ENCODE measurements at places on chromosomes 13 and 19.
A peak's percentile ranks its signal among the peaks of the same experiment; 100 is the strongest.

- no peak for DNase-seq
These were observed 78.9 kb upstream of the ZNF91 start for GRCh38 chr19:23474172-23474571.

DNA sequence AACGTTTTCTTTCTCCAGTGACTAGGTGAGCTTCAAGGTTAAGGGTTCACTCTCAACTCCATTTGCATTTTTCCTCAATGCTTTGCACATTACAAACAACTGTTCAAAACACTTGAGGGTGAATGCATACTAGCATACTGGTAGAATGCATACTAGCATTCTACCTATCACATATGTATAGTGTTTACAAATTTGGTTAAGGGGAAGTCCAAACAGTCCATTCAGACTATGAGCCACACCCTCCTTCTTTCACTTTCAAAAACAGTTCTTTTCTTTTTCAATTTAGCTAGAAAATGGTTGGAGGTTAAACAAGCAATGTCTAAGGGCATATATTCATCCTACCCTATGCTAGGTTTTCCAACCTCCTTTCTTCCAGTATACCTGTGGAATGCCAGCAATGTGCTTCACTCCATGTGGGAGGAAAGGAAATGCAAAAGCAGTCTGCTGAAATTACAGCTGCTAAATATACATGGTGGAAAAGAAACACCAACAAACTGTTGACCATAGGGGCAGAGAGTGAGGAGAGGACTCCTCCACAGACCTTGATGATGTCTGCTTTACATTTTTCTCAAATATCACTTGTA, 102.6 kb downstream of the DOCK9 start:
- no peak for DNase-seq

DNA sequence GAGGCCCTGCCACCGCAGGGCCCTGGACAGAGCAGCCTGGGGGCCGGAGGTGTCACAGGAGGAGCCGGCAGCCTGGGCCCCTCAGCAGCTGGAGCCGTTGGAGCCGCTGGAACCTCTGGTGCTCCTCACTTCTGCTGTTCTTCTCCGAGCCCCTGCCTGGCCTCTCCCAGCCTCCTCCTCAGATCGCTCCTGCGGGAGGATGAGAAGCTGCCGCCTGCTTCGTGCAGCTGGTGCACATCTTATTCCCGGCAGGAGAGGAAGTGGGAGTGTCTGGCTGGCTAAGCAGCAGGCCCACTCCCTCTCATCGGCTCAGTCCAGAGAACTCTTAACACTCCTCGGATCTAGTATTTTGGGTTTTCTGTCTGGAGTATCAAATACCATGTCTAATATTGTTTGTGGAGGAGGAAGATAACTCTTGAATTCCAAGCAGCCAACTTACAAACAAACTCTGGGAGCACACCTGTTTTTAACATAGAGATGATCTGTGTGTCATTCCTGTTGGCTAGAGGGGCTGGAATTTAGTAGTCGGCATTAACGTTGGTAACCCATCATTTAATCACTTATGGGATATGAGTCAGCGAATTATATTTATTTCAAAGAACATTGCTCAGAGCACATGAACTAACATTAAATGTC, 37.1 kb upstream of the RNF113B start:
- no peak for DNase-seq

- DNase-seq = no peak
These were observed 157.9 kb downstream of the COL4A1 start for GRCh38 chr13:110149036-110149435.

GRCh38 chr13:63274772-63275171, 1859.1 kb upstream of the PCDH20 start:
- no peak for DNase-seq

GRCh38 chr19:6534451-6535093, 3.7 kb downstream of the TNFSF9 start:
- no peak for DNase-seq

- no peak for DNase-seq
These were observed 1.7 kb downstream of the KLK4 start for GRCh38 chr19:50909240-50910070.

DNA sequence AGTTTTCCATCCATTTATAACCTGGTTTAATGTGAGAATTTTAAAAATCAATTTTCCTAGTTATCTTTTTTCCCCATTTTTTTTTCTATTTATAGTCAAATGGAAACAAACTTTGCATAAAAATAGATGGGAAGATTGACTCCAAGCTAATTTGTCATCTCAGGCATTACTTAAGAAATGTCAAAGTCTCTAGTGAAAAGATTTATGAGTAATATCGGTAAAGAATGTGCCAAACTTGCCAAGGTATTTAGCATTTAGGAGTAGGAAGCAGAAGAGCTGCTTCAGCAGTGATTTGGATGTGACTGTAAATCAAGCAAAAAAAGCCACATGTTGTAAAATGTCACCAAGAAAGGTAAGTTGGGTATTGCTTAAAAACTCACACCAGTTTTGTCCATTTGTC, 108.6 kb downstream of the LACC1 start:
- DNase-seq = no peak

GRCh38 chr13:93151277-93151676, 75.3 kb upstream of the GPC6 start:
- DNase-seq = no peak

DNA sequence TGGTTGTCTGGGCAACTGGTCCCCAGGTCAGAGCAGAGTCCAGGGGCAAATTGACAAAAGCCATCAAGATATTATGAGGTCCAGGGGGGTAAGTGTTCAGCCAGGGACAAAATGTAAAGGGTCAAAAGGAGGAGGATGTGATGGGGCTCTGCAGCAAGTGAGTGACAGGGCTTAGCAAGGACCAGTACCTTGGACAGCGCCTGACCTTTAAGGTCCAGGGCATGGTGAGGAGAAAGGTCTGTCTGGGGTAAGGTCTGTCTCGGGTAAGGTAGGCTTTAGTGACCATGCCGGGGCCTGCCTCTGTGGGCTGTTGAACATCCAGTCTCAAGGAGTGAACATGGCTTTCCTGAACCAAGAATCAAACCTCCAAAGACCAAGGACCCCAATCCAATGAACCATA, 6.3 kb upstream of the ZNF358 start:
- DNase-seq = no peak

GRCh38 chr13:112653071-112653470, 36.8 kb upstream of the ATP11A start:
- no peak for DNase-seq

DNA sequence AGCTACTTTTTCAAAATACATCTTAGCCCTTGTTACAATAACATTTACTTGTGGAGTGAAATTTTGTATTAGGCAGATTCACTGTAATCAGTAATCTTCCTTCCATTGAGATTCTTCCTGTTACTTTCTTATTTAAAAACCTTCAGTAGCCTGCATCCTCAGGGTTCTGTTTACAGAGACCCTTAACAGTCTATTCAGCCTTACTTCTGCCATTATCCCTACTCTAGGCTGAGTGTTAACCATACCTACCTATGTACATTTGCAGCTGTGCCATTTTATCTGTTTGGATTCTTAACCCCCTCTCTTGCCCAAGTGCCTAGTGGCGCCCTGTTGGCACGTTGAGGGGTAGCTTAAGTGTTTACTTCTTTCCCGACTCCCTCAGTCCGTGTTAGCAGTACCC, 71.9 kb downstream of the LRCH1 start:
- no peak for DNase-seq

GRCh38 chr13:114144606-114145244, 12.3 kb upstream of the RASA3 start:
- no peak for DNase-seq

DNA sequence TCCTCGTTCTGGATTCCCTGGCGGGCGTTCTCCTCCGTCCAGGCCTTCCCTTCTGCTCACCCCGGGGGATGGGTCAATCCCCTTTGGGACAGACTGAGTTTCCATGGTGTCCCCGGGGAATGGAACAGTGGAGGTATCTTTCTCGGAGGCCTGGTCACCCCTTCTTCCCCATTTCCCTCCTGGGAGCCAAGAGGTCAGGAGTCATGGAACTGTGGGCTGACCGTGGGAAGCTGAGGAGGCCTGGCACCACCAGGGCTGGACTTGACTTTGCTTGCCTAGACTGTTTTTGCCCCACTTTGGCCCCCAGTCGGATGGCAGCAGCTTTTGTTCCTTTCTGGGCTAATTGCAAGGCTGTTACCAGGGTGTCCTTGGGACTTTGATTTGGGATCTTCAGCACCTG, 2.0 kb downstream of the NACC1 start:
- no peak for DNase-seq

DNA sequence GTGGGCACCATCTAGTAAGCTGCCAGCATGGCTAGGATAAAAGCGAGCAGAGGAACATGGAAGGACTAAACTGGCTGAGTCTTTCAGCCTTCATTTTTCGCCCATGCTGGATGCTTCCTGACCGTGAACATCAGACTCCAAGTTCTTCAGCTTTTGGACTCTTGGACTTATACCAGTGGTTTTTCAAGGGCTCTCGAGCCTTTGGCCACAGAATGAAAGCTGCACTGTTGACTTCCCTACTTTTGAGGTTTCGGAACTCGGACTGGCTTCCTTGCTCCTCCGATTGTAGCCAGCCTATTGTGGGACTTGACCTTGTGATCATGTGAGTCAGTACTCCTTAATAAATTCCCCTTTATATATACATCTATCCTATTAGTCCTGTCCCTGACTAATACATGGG, 785.1 kb upstream of the SLITRK6 start:
- no peak for DNase-seq

- no peak for DNase-seq
These were observed 5.1 kb downstream of the PEX11G start for GRCh38 chr19:7483720-7484201.

DNA sequence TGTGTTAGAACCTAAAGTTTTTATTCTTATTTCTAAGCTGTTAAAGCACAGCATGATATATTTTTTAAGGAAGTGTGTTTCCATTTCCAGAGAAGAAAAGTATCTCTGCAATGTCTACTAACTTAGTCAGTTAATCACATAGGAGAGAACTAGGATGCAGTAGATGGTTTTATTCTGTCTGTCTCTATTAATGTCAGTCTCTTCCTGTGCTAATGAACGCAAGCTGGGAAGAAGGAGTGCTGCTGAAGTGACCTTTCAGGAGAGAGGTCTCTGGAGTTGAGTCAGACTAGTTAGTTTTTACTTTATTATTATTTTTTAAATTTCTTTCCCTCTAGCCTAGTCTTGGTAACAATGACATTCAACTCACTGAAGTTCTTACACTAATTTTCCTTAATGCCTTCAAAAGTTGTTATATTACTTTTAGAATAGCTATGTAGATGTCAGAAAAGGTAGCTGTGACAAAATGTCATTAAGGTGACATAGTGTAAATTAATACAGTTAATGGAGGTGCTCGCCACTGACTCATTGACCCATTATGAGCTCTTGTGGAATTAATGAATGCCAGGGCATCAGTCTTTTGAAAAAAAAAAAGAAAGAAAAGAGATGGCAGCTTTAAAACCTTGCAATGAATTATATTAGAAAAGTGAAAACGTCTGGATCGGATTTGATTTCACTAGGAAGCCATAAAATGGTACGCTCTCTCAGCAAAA, 120.0 kb upstream of the MAB21L1 start:
- no peak for DNase-seq

GRCh38 chr13:40109351-40109844, 453.9 kb downstream of the COG6 start:
- no peak for DNase-seq

- DNase-seq = no peak
These were observed at the start of gene LGI4 for GRCh38 chr19:35134601-35135242. LGI4 (minus strand) TSS chr19:35135059; CDS start chr19:35134680, 379 bp downstream.

GRCh38 chr13:32107474-32107873, 75.9 kb downstream of the FRY start:
- DNase-seq = no peak

GRCh38 chr13:95360464-95361097, 59.3 kb upstream of the ABCC4 start:
- no peak for DNase-seq

- no peak for DNase-seq
These were observed 246.5 kb downstream of the DCT start for GRCh38 chr13:94232956-94233355.

DNA sequence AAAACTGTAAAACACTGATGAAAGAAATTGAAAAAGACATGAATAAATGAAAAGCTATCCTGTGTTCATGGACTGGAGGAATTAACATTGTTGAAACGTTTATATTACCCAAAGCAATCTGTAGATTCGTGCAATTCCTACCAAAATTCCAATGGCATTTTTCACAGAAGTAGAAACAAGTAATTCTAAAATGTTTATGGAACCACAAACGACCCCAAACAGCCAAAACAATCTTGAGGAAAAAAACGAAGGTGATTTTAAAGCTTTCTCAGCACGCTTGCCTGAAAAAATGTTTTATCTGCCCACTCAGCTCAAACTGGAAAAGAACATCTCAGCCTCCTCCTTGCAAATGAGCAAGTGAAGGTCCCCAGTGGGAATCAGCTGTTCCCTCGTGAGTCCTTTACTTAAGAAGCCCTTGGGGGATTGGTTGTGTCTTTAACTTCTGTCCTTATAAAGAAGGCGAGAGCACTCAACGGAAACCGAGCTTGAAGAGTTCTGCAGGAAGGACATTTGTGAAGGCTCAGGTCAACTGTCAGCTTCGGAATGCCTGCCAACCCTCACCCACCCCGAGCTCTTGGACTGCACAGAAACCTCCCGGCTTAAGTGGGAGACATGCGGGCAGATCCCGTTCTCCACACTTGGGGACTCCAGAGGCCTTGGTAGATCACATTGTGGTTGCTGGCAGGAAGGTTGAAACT, 256.0 kb upstream of the IRS2 start:
- DNase-seq = no peak

- no peak for DNase-seq
These were observed 26.0 kb upstream of the KBTBD7 start for GRCh38 chr13:41220401-41220800.

GRCh38 chr19:42475366-42475765, 32.6 kb upstream of the CXCL17 start:
- no peak for DNase-seq

DNA sequence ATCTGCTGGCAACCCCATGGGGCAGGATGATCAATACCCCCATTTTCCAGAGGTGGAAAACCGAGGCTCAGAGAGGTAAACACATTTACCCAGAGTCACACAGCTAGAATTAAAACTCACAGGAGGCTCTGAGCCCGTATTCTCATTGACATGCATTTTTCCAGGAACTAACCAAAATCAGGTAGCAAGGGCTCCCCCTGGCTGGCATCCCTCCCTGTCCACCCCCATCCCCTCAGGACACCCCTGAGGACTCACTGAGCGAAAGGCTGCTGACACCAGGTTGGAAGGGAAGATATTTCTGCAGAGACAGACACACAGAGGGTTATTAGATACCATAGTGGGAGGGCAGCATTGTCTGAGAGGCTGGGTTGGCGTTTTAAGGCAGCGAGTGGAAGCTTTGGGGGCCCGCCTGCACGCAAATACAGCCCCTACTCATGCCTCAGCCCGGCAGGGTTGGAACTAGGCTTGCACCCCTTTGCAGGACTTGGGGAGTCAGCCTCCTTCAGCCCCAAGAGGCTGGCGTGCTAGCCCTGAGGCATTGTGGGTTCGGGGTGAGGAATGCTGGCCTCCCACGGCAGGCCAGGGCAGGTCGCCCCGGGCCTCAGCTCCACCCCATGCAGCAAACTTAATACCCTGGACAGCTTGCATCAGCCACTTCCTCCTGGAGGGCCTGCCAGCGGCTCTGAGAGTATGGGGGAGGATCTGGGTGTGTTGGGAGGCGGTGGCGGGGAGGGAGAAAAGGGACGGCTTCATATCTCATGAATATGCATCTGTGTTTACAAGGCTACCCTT, 3.9 kb downstream of the SLC1A5 start:
- DNase-seq = peak; percentile 43

- no peak for DNase-seq
These were observed 116.7 kb upstream of the FRY start for GRCh38 chr13:31914843-31915242.

All from activated T-helper 1 cell treated with Interleukin-2 at 50 U/mL for 16 hours (primary cell).